ENCODE measurements at places on chromosomes 2 and 18.

GRCh38 chr2:218428846-218429558 is 10.1 kb downstream of the VIL1 start:
- DNase-seq: no peak

- no peak for DNase-seq
Measured at GRCh38 chr18:23956483-23956882, 58.1 kb upstream of the TTC39C start.

DNA sequence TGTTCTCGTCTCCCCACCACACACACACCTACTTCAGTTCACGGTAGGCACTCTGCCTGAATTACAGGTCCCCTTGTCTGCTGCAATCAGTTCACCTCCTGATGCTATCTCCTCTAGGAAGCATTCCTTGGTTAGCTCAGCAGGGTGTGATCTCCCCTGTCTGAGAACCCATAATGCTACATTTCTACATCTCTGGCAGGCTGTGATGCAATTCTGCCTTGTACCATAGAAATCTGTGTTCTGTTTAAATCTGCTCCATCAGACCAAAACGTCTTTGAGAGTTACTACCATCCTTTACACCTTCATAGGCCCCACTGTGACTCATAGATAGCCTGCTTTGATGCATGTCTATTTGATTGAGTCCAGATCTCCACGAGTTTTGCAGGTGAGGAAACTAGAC is 103.9 kb downstream of the TTC32 start:
- no peak for DNase-seq

GRCh38 chr18:54641734-54642133 is 50.7 kb downstream of the DYNAP start:
- no peak for DNase-seq

DNA sequence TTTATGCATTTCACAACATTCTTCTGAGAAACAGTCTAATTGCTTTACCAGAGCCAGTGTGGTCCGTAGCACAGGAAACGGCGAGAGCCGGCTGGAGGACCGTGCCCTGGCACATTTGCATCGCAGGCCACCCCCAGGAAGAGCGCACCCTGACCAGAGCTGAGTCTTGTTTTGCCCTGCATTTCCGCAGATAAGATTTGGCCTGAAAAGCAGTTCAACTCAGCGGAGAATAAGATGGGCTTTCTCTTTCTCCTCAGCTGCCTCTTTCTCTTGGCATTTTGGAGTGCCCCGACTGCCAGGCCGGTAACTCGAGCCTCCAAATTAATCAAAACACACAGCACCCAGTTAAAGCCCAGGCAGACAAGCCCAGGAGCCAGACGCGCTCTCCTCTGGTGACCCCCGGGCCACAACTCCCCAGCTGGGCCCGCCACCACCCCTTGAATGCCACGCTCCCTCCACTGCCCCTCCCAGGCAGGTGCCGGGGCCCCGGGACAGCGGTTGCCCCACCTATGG is 464 bp downstream of the COL4A4 start:
- DNase-seq: no peak

DNA sequence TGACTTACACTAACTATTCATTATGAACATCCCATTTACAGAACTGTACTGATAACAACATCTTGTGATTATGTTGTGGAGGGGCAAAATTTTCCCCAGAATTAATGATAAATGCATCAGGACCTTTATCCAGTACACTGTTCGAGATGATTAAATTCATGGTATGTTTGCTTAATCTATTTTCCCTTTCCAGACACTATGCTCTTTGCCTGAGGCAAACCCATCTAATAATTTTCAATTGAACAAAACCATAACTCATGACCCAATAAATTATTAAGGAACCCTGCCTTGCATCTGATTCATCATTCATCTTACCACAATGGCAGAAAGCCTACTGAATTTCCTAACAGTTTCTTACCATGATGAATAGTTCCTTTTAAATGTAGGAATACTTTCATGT is 385.0 kb downstream of the DSEL start:
- DNase-seq: no peak

Data from EH (cell line).